ENCODE measurements at places on chromosomes 7 and 10. TPM values are rescaled to one million over a fixed set of nuclear protein-coding genes. Genes with fewer than 3 reads are reported as not detected.

Gene TMEM140
- total RNA-seq = 12.0 TPM

Gene TMEM26
- total RNA-seq = 11.8 TPM

Gene GDF2
- not detected for total RNA-seq

Gene CCL24
- total RNA-seq = not detected

Gene LIPF
- total RNA-seq = not detected

Measured in articular chondrocyte of knee joint (primary cell).